ENCODE measurements at places on chromosomes 5 and 9.

- DNase-seq: no peak
These were observed 35.1 kb downstream of the ADRA1B start for GRCh38 chr5:159951387-159951786.

GRCh38 chr9:78118742-78119473 is 87.3 kb upstream of the GNAQ start:
- no peak for DNase-seq

GRCh38 chr9:83477120-83477519 is 61.1 kb downstream of the FRMD3 start:
- DNase-seq: no peak

DNA sequence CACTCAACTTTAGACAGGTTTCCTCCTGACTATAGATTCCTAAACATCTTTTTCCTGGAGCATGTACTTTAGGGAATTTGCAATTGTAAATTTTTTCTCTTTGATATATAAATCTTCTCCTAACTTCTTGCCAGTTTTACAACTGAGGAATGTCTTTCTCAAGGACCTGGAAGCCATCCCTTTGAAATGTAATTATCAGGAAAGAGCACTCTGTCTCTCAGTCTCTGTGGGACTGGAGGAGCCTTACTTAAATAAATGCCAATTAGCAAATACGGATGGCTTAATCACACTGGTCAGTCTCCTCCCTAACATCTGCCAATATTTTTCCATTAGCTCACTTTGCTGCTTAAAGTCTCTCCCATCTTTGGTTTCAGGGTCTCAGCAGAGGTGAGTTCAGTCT is 344.3 kb upstream of the ARRDC3 start:
- DNase-seq: no peak

DNA sequence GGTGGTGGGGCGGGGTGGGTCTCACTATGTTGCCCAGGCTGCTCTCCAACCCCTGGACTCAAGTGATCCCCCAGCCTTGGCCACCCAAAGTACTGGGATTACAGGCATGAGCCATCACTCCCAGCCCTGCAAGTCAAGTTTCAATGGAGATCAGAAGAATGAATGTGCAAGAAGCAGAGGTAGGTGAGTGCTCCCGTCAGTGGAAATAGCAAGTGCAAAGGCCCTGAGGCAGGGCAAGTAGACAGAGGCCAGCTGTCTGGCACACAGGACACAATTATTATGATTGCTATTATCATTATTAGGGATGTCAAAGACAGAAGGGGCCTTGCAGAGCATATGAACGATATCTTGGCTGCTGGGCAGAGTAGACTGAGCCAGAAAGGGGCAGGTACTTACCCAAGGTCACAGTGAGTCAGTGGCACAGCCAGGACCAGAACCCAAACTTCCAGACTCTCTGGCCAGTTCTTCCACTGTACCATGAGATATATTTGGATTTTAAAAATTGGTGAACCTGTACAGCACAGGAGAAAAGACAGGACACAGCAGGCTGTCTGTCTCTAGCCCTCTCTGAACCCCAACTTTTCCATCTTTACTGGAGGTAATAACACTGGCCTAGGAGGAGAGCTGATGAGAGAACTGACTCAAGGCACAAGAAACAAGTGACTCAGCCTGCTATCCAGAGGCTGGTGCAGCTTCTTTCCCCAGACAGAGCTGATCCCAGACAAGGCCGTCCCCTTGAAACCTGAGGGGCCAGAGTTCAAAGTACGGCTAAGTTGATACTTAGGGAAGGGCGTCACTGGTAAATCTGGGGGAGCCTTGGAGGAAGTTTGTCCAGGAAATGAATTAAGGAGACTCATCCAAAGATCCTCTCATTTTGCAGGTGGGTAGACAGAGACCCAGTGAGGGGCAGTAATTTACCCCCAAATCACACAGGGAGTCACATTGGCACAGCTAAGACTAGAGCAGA is 1.4 kb downstream of the HDHD3 start:
- no peak for DNase-seq
